ENCODE measurements at places on chromosomes 6 and 20. TPM values are rescaled to one million over a fixed set of nuclear protein-coding genes. Genes with fewer than 3 reads are reported as not detected.

RAB5IF gene
- total RNA-seq = 25.0 TPM

PLCB4 gene
- 12.6 TPM for total RNA-seq

HLA-DOB gene
- not detected for total RNA-seq

HMGN3 gene
- total RNA-seq = 44.6 TPM

TREML2 gene
- total RNA-seq = not detected

HTR1B gene
- total RNA-seq = 0.94 TPM

UNC93A gene
- total RNA-seq = not detected

APMAP gene
- total RNA-seq = 60.7 TPM

B3GALT4 gene
- 12.5 TPM for total RNA-seq

SLA2 gene
- total RNA-seq = not detected

TINAG gene
- total RNA-seq = 0.16 TPM

OPN5 gene
- total RNA-seq = not detected

RUNX2 gene
- total RNA-seq = 0.16 TPM

RGS17 gene
- 119 TPM for total RNA-seq

PTGIS gene
- 10.8 TPM for total RNA-seq

NEDD9 gene
- total RNA-seq = 19.2 TPM

OR2H2 gene
- total RNA-seq = not detected

ELOVL4 gene
- total RNA-seq = 45.1 TPM

HSD17B8 gene
- total RNA-seq = 4.5 TPM

EBF4 gene
- total RNA-seq = 10.5 TPM

ANKEF1 gene
- total RNA-seq = 2.7 TPM

TENT5A gene
- 3.4 TPM for total RNA-seq

SPDEF gene
- total RNA-seq = not detected

PI3 gene
- total RNA-seq = not detected

PKIB gene
- 1.7 TPM for total RNA-seq

POU3F2 gene
- total RNA-seq = 194 TPM

HLA-F gene
- 1.4 TPM for total RNA-seq

SPTLC3 gene
- total RNA-seq = 1.1 TPM

SLPI gene
- total RNA-seq = not detected

LY6G6C gene
- 0.31 TPM for total RNA-seq

SPATS1 gene
- total RNA-seq = 0.62 TPM

SNX21 gene
- total RNA-seq = 22.8 TPM

BEND3 gene
- 6.2 TPM for total RNA-seq

MRPS10 gene
- 43.0 TPM for total RNA-seq

SIRPB1 gene
- 0.47 TPM for total RNA-seq

ALDH8A1 gene
- total RNA-seq = 1.4 TPM

KCNQ2 gene
- total RNA-seq = 167 TPM

F13A1 gene
- 8.4 TPM for total RNA-seq

C20orf144 gene
- not detected for total RNA-seq

SLC32A1 gene
- 6.4 TPM for total RNA-seq

WRNIP1 gene
- total RNA-seq = 48.7 TPM

CAGE1 gene
- total RNA-seq = under 0.01 TPM

ABRACL gene
- 57.1 TPM for total RNA-seq

MUCL3 gene
- total RNA-seq = not detected

DNAH8 gene
- under 0.01 TPM for total RNA-seq

DACT2 gene
- 0.62 TPM for total RNA-seq

ALDH5A1 gene
- 12.2 TPM for total RNA-seq

TAF8 gene
- total RNA-seq = 4.8 TPM

BPI gene
- not detected for total RNA-seq

PRDM13 gene
- total RNA-seq = not detected

Data from occipital lobe (tissue), 3 donors.